Stimulated activated CD4-positive, alpha-beta T cell treated with anti-CD3 and anti-CD28 coated beads, Interleukin-1b, Interleukin-23, amount 100 ng/mL, for 1 hour (primary cell): ENCODE measurements at places on chromosomes 13 and 19.

- no peak for DNase-seq
These were observed 1.6 kb downstream of the SPINT2 start for GRCh38 chr19:38265921-38266429.

- DNase-seq = no peak
These were observed 36.3 kb upstream of the RCBTB2 start for GRCh38 chr13:48569104-48569666.

DNA sequence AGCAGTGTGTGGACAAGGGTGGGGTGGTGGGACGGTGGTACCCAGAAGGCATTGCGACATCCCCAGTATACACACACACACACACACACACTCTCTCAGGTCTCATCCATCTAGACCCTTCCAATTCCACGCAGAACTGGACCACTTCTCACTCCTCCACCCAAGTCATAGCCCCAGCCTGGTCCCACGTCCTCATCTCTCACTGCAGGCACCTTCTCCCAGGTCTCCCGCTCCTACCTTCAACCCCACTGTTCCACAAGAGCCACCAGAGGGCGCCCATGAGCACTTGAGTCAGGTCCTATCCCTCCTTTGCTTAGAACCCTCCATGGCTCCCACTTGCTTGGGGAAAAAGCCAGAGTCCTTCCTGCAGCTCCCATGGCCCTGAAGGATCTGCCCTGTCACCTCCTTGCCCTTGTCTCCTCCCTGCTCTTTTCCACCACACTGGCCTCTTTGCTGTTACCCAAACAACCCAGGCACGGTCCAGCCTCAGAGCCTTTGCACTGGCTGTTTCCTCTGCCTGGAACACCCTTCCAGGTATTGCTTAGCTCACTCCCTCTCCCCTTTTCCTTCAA is 62.6 kb downstream of the IER2 start:
- peak; percentile 51 for DNase-seq

DNA sequence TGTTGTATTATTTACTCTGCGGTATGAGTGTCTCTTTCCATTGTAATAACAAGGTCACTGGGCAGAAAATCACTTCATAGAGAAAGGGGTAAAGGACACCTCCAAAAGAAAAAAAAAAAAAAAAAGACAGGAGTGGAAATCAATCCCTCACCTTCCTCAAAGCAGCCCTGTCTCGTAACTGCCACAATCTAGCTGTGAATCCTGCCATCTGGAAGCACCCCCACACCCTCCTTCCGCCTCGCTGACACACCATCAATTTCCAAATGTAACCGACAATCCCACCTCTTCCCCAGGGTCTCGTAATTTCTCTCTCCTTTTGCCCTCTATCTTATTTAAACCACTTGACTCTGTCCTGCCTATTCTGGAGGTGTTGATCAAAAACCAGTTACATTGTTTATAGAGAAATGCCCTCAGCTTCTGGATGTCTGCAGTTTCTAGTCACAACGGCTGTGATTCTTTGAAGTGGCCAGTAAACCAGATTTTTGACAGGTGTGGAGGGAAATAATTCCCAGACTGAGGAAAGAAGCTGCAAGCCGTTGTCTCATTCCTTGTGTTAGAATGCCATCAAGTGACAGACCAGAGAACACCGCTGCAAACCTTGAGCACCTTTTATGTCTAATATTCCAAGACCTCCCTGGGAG is 9.1 kb upstream of the POP4 start:
- DNase-seq = no peak

GRCh38 chr19:2242092-2242537 is 5.5 kb downstream of the SF3A2 start:
- no peak for DNase-seq
